ENCODE measurements at places on chromosomes 4 and X.

DNA sequence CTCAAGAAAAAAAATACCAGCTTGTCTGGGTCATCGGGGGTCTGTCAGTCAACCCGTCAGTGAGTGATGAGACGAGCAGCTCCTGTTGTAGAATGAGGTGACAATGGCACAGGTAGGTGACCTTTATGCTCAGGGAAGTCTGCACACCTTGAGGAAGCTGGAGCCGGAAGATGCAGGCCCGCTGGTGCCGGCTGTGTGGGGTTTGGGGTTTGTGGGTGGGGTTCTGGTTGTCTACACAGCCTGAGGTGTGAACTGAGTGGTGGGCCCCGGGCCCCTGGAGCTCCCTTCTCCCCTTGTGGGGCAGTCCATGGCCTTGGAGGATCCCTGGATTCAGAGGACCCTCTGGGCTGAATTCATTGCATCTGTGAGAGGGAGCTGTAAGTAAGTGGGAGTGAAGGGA, 75.5 kb downstream of the SORCS2 start:
- no peak for DNase-seq

DNA sequence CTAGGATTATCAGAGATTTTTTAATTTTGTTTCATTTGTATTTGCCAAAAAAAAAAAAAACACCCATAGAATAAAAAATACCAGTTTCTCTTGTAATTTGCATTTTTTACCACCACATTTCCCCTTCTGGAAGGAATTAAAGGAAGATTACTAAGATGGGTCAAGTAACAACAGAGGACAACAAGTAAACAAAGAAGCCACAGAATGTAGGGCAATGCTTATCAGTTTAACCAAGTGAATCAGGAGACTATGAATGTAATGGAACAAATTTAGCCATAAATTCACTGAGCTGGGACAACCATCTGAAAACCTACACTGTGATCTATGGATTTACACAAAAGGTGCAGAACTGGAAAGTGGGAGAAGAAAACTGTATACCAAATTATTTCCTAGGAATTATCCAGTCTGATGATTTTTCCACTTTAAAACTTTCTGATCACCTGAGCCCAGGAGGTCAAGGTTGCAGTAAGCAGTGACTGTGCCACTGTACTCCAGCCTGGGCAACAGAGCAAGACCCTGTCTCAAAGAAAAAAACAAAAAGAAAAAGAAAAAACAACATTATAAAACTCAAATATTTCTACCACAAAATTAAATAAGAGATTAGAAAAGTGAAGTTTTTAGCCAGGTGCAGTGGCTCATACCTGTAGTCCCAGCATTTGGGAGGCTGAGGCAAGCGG, 32.4 kb downstream of the LRBA start:
- DNase-seq, result no peak

- DNase-seq, result no peak
These were observed 226.7 kb downstream of the GRIA2 start for GRCh38 chr4:157447195-157447594.

DNA sequence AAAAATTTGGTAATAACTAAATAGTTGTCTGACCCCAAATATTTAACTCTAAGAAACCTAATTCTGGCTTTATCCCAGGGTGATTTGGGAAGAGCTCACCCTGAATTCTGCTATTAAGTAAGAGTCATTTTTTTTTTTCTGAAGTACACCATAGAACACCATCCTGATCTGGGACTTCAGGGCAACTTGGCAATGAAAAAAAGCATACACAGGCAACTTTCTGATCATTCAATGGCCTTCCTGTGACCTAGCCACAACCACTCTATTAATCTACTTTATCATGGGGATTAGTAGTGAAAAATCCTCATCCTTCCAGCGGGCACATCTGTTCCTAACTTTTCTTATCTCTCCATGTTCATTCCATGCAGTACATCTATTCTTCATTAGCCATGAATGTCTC, 333.2 kb upstream of the MAD2L1 start:
- no peak for DNase-seq

- DNase-seq, result no peak
These were observed 166.2 kb downstream of the ATP10D start for GRCh38 chr4:47651231-47651630.
